ENCODE measurements at places on chromosomes 1 and 21.
A peak's percentile ranks its signal among the peaks of the same experiment; 100 is the strongest.

GRCh38 chr21:44803651-44804050, 2.0 kb upstream of the UBE2G2 start:
- no peak for DNase-seq

DNA sequence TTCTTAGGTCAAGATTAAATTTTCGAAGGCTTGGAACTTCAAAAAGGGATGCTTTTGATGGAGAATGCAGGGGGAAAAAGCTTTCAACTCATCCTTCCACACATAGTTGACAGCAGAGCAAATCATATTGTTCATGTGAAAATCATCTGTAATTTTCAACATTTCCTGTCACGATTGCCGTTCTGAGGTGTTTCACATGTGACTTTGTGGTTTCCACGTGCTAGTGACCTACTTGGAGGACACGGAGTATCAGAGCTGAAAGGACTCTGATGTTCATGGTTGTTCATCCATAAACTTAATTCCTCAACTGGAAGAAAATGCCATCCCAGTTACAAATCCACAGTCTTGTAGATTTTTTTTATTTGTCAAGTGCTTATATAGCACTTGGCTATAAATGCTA, 79.1 kb downstream of the ZP4 start:
- DNase-seq: no peak

- DNase-seq: no peak
These were observed 37.8 kb upstream of the DOCK7 start for GRCh38 chr1:62726011-62726442.

DNA sequence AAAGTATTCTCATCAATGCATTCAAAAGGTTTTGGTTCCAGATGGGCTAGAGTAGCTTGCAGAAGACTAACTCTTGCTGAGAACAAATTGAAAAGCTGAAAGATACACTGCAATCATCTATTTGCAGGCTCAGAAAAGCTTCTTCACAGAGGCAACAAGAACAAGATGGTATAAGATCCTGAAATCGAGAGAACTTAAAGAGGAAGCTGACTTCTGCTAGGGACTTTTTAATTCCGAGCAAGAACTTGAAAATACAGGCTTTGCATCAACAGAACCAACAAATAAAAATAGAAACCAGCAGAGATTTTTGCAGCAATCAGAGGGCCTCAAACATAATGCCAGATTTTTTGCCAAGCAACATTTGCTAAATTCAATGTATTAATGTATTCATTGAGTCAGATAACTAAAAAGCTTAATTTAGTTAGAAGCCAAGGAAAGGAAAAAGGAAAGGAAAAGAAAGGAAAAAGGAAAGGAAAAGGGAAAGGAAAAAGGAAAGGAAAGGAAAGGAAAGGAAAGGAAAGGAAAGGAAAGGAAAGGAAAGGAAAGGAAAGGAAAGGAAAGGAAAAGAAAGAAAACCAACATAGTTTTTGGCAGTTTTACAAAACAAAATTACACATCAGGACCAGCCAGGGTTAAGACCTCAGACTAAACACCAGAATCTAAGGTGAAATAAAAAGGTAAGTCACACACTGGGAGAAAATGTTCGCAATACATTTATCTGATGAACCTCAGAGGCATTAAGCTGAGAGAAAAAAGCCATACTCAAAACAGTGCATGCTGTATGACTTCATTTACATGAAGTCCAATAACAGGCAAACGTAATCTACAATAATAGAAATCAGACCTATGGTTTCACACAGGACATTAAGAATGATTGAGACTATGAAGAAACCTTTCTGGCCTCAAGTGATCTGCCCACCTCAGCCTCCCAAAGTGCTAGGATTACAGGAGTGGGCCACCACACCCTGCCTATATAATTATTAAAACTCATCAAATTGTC, 42.6 kb downstream of the FAF1 start:
- no peak for DNase-seq

GRCh38 chr1:61372944-61373343, 290.6 kb downstream of the NFIA start:
- DNase-seq: no peak

DNA sequence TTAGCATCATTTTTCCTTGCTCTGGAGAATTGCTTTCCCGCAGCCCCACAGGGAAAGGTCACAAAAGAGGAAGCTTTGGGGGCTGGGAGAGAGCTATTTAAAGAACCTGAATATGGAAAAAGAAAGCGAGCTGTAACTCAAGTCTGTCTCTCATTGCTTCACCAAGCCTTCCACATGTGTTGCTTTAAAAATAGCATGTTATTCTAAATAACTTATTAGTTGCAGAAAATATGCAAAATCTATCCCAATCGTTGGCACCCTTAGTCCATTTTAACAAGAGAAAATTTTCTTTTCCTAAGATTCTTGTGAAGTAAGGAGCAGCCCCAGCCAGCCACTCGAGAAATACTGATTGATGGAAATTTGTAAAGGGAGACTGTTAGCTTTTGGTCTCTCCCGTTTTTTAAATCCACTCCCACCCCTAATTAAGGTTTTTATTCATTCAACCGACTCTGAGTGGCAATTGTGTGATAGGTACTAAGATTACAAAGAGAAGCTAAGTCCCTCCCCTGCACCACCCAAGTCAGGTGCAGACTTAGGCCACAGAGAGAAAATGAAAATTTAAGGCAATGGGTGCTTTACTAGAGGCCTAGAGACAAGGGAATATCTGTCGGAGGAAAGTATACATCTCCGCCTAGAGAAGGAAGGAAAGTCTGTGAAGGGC, 802 bp downstream of the CYP4X1 start:
- DNase-seq: no peak

- DNase-seq: no peak
These were observed 91.8 kb downstream of the FOXD2 start for GRCh38 chr1:47529520-47530098.

DNA sequence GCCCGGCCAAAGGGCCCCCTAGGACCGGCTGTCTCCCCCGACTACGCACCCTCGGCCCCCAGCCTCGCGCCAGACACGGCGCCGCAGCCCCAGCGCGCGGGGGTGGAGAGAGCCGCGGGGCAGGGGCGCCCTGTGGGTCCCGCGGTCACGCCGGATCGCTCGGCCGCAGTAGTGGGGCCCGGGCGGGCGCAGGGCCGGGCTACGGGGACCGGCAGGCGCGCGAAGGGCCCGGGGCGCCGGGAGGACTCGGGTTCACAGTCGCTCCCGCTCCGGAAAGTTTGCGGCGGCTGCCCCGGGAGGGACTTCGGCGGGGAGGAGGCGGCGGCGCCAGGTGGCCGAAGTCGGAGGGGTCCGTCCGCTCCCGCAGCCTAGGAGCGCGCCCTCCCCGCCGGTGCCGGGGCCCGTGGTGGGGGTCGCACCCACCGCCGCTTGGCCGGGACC, 7.1 kb upstream of the ZNF669 start:
- DNase-seq: peak; percentile 5

- DNase-seq: peak; percentile 96
These were observed 34.4 kb upstream of the SLC30A1 start for GRCh38 chr1:211613108-211613947.

GRCh38 chr1:82446236-82446635, 645.5 kb downstream of the ADGRL2 start:
- DNase-seq: no peak

- DNase-seq: no peak
These were observed 6.0 kb upstream of the SH2D2A start for GRCh38 chr1:156822680-156823079.

- peak; percentile 8 for DNase-seq
These were observed 24.8 kb downstream of the SLC19A1 start for GRCh38 chr21:45517249-45518065.

DNA sequence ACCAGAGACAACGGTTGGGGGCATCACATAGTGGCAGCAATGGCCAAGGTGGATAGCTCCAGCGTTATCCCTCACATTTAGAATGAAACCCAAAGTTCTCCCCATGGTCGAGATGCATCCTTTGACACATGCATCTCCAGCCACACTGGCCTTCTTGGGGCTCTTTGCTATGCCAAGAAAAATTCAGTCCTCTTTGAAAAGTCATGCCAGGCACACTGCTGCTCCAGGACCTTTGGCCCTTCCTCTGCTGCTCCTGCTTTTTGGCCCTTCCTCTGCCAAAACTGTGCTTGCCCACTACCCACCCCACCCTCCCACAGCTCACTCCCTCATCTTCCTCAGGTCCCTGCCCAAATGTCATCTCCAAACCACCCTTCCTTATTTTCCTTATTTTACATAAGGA, 106.4 kb downstream of the C1orf94 start:
- DNase-seq: no peak

DNA sequence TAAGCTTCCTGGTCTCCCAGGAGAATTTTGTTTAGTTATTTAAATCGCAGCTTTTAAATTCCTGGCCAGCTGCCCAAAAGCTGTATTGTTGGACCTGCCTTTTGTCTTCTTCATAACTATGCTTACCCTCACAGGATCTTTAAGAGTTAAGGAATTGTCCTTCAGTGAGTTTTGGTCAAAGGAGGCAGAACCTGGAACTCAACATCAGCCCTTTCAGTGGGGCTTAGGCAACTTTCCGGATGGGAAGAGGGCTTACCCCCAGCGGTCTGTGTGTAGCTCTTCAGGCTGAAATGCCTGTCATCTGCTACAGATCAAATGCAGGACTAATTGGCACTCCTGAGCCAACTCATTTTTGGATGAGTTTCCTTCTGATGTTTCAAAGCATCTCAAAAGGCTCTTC, 402.6 kb downstream of the SIPA1L2 start:
- peak; percentile 7 for DNase-seq

DNA sequence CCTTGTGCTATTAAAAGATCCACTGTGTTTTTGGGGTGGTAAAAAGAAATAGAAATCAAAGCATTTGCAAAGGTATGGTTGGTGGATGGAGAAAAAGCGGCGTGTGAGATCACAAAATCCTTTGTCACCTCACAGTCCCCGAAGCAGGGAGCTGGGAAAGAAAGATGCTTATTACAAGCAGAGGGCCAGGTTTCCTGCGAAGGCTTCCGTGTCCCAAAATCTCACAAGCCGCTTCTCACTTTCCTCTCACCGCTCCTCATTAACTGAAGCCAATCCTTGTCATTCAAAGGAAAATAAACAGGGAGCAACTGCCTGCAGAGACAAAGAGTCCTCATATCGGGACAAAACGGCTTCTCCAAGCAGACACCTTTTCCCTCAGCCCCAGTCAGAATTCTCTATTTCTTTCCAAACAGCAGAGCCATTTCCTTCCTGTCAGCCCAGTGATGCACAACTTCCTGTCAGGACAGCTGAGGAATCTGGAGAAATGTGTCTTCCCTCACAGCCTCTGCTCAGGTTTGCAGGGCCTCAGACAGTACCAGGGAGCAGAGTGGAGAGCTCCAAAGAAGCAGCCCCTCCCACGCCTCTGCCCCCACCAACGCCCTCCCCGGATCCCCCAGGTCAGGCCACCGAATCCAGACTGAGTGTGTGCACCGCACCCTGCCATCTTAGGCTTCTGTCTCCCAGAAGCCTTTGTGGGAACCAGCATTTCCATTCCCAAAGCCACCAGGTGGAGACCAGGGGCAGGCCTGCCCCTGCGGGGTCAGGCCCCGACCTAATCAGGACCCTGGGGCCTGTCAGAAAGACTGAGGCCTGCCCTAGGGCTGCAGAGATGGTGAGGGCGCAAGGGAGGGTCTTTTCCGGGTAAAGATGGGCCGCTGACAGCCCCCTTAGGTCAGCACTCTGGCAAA, 29.6 kb downstream of the KCNN3 start:
- DNase-seq: peak; percentile 52

DNA sequence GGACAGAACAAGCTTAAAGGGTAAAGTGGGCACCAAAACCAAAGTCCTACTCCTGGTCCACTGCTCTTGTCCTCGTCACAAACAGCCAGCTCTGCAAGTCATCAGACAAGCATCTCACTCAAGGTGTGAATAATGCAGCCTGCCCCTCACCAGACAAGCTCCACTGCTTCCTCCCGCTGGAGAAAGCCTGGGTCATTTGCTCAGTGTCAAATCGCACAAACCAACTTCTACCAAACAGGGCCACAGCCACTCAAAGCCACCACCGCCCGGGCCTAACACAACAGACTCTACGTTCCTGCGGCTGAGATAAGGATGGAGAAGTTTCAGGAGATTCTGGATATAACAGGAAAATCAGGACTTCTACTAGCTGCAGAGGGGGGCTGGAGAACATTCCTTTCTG, 3.3 kb downstream of the SSBP3 start:
- DNase-seq: no peak

GRCh38 chr1:19289244-19289643, 674 bp upstream of the AKR7A3 start:
- DNase-seq: no peak

DNA sequence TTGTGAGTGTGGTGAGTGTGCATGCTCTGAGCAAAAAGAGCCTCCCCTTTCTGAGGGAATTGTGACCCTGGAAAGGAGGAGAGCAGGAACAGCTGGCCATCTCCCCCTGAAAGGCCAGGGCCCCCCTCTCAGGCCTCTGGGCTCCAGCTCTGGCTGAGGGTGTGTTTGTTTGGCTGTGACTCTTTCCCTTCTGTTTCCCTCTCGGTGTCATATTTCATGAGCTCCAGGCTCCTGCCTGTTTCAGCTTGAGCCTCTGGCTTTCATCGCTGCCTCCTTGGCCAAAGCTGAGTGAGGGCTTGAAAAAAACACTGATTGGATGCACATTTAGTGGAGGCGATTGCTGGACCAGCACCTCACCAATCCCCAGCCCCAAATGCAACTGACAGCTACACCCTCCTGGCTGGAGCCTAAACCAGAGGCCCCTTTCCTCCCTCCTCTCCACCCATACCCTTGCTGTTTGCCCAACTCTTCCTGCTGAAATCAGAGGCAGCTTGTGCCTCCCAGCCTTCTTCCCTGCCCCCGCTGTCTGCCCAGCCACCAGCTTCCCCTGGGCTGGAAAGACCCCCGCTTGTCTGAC, 64.1 kb downstream of the DDR2 start:
- peak; percentile 88 for DNase-seq
